ENCODE measurements at places on chromosomes 11 and 22.

DNA sequence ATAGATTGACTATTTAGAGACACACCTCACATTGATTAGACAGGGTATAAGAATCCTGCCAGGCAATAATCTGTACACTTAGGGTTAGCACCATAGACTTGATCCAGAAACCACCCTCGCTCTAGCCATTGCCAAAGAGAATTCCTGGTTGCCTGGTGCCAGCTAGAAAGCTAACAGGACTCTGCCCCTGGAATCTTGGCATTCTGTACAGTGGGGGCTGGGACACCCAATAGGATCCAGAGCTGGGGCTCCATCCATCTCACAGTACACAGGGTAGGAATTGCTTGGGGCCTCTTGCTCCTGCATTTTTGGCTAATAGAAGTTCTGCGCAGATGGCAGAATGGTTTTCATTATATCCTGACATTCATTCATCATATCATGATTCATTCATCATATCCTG, 3.0 kb upstream of the APLNR start:
- no peak for DNase-seq

DNA sequence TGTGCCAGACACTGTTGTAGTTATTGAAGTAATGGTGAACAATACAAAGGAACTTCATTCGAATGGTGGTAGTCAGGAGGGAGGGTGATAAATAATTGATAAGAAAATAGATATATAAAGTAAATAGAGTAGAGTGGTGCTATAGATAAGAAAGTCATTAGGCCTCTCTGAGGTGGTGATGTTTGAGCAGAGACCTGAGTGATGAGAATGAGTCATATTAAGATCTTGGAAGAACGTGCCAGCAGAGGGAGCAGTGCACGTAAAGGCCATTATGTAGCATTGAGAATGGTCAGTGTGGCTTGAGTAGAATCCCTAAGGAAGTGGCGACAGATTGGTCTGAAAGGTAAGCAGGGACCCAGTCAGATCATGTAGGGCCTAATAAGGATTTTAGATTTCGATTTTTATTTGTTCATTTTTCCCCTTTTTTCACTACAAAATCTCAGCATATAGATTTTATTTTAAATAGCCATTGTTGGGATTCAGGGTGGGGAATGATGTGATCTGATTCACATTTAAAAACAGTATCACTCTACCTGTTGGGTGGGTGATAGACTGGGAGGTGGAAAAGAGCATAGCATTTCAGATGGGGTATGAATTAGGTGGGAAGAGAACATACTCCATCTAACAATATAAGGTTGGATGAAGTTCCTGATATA, 44.7 kb downstream of the CCDC90B start:
- peak; percentile 51 for DNase-seq

- DNase-seq, result no peak
Measured at GRCh38 chr11:12973528-12974181, 35.5 kb upstream of the RASSF10 start.

GRCh38 chr11:127683321-127683720, 682.8 kb upstream of the KIRREL3 start:
- no peak for DNase-seq

GRCh38 chr22:38201371-38201710, 453 bp upstream of the MAFF start:
- no peak for DNase-seq

GRCh38 chr11:64777449-64778222, 706 bp downstream of the SF1 start:
- DNase-seq, result no peak

DNA sequence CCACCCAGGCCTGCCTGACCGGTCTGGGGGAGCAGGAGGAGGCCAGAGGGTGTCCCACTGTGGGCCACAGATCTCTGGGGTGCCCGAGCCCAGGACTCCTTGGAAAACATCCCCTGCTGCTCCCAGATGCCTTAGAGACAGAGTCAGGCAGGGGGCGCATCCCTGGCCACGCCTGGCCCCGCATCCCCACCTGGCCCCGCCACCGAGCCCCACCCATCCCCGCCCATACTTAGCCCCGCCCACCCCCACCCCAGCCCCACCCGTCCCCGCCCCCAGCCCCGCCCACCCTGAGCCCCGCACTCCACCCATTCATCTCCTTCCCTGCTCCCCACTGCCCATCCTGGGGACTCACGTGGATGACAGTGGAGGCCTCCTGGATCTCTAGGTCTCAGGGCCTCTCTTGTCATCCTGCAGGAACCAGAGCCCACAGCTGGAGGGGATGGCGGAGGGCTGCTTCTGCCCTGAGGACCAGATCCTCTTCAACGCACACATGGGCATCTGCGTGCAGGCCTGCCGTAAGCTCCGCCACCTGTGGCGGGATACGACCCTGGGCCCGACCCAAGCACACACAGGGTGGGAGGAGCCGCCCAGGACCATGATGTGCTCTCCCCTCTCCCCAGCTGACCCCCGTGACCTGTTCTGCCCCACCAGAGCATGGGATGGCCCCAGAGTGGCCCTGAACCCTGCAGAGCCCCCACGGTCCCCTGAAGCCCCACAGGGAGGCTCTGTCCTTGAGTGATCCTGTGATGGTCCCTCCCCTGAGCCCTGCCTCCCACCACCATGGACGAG, 33.6 kb downstream of the MUC5B start:
- DNase-seq, result no peak

DNA sequence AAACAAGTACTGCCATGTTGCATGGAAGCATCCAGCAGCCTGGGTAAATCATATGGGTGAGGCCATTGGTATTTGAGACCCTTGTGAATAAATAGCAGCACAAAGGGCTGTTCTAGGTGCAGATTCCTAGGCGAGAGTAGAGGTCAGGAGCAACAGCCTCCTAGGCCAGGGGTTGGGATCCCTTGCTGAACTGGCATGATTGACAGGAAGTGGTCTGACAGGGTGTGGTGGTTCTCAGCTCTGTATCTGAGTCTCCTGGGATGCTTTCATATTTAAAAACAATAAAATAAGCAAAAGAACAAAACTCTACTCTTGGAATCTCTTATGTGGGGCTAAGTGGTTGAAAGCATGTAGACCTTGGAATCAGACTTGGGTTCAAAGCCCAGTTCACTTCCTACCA, 35.8 kb downstream of the INSC start:
- DNase-seq, result no peak

- no peak for DNase-seq
Measured at GRCh38 chr22:22042009-22042408, 59.4 kb upstream of the TOP3B start.

DNA sequence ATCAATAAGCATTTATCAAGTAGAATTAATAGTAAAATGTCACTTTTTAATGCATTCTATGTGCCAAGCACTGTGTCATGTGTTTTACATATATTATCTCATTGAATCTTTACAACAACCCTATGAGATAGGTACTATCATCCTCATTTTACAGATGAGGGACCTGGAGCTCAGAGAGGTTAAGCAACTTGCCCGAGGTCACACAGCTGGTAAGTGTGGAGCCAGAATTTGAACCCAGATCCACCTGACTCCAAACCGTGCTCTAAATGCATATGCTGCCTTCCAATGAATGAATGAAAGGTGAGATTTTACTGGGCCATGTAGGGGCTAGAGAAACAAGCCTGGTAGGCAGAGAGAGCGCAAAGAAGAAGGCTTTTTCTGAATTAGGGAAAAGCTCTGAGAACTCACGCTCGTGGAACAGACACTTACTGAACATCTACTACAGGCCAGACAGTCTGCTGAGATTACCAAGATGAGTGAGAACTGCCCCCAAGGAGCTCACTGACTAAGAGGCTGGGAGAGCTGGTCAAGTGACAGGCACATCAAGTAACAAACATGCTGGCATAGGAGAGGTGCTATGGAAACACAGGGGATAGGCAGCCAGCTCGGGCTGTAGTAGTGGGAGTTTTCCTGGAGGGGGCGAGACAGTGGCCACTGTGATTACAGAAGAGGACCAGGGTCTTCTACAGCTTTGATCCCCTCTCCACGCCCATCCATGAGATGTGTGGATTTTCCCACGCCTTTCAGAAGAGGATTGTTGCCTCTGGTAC, 4.4 kb downstream of the ABCG4 start:
- no peak for DNase-seq

- no peak for DNase-seq
Measured at GRCh38 chr11:63783925-63784592, 15.5 kb upstream of the ZFTA start.

GRCh38 chr22:45698094-45698493, 26.5 kb downstream of the ATXN10 start:
- no peak for DNase-seq

DNA sequence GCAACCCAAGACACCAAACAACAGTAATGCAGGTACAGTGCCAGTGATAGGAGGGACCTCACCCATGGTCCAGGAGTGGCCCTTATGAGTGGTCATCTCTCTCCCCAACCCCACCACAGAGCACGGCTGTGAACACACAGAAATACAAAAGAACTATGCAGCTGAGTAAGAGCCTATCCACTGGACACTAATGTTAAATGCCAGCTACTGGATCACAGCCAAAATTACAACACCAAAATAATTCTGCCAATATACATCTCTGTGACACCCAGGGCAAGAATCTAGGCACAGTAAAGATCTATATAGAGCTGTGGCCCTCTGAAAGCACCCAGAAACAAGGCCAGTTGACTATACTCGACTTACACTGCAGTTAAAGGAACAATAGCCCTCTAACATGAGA, 22.8 kb upstream of the GPR83 start:
- DNase-seq, result no peak

GRCh38 chr11:101475699-101476098, 108.1 kb downstream of the TRPC6 start:
- DNase-seq, result no peak

DNA sequence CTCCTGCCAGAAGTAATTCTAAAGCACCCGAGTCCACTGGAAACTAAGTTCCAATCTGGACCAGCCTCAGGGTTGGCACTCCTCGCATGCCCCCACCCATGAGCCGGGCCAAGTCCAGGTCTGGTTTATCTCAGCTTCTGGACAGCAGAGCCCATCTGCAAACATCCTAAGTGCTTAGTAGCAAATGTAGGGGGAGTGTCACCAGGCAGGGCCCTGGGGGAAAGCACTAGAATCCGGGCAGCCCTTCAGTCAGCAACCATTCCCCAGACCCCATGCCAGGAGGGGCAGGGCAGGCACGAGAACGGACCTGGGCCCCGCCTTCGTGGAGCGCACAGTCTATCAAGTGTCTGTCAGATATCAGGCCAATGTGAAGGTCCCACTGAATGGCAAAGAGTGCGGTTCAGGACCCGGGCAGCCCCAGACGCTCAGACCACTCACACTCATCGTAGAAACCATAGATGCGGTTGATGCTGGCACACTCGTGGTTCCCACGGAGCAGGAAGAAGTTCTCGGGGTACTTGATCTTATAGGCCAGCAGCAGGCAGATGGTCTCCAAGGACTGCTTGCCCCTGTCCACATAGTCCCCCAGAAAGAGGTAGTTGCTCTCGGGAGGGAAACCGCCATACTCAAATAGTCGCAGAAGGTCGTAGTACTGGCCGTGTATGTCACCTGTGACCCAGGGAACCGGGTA, 1.3 kb downstream of the PPP1CA start:
- no peak for DNase-seq

DNA sequence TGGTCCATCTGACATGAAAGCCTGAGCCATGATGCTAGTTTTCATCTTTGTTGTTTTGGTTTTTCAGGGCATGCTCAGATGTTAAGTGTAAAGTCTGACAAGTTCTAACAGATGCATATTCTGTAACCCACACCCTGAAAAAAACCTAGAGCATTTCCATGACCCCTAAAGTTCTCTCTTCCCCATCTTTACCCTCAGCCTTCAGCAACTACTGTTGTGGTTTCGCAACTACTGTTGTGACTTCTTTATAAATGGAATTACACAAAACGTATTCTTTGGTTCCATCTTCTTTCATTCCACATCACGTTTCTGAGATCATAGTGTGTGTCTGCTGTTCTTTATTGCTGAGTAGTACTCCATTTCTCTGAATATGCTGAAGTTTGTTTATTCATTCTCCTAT, 65.1 kb upstream of the LDLRAD3 start:
- no peak for DNase-seq

GRCh38 chr11:61853698-61854169, 25.6 kb downstream of the FADS2 start:
- no peak for DNase-seq

DNA sequence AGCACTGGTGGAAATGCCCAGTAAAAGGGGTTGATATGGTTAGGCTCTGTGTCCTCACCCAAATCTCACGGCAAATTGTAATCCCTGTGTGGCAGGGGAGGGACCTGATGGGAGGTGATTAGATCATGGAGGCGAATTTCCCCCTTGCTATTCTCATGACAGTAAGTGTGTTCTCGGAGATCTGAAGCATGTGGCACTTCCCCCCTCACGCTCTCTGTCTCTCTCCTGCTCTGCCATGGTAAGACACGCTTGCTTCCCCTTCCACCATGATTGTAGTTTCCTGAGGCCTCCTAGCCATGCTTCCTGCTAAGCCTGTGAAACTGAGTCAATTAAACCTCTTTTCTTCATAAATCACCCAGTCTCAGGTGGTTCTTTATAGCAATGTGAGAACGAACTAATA, 37.4 kb downstream of the PACSIN2 start:
- no peak for DNase-seq

DNA sequence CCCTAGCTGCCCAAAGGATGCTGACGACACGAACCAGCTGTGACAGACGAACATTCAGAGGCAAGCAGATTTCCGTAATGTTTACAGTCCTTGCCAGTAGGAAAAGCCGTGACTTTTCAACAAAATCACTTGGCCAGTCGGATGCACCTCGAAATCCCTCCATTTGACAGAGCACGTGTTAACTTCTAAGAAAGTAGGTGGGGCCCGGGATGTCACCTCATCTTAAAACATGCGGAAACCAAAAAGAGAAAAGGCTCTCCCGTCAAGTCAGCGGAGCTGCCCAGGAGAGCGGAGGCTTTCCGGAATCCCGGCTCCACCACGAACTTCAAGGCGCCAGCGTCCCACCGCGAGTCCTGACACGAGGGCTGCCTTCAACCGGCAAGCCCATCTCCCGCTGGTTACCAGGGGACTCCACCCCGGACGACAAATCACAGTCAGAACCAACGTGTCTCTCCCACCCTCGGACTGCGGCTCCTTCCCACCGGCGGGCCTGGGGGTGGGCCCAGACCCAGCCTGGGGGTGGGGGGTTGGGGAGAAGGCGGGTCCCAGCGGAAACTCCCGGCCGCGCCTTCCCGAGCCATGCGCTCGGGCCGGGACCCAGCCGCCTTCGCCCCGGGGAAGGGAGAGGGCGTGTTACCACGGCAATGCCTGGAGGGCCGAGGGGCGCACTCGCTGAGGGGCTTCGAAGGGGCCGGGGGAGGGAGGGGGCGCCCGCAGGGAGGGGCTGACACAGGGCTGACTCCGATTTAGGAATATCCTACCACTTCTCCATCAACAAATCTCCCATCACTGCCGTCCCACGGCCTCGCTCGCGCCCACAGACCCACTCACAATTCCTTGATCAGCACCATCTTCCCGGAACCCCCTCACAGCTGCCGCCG, 475 bp downstream of the PITPNB start:
- no peak for DNase-seq

DNA sequence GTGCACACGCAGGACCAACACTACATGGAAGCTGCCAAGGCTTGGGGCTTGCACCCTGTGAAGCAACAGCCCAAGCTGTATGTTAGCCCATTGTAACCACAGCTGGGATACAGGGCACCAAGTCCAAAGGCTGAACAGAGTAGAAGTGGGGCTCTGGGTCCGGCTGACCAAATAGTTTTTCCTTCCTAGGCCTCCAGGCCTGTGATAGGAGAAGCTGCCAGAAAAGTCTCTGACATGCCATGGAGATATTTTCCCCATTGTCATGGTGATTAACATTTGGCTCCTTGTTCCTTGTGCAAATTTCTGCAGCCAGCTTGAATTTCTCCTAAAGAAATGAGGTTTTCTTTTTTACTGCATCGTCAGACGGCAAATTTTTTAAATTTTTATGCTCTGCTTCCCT, 941.2 kb downstream of the FAM181B start:
- no peak for DNase-seq

Data from Panc1 (cell line).